Activated CD4-positive, alpha-beta T cell treated with anti-CD3 and anti-CD28 coated beads for 48 hours (primary cell): ENCODE measurements at places on chromosomes 4 and X.

GRCh38 chr4:151219091-151219490 is 57.9 kb upstream of the PRSS48 start:
- DNase-seq: no peak

GRCh38 chr4:22363036-22363435 is 152.8 kb downstream of the ADGRA3 start:
- DNase-seq: no peak

DNA sequence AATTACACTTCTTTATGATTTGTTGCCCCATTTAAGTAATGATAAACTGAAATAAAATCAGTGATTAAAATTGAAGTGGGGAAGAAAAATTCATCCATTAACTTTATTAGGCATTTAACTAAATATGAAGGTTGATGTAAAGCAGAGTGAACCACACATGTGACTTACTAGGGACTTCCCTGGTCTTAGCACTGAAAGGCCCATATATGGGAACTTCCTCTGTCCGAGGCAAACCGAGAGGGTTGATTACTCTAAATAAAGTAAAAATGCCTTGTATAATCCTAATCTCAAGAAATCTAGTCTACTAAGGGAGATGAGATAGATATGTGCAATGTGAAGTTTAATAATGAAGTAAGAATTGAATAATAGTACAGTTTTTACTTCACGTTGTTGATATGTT is 403.9 kb upstream of the RPS6KA3 start:
- DNase-seq: no peak

DNA sequence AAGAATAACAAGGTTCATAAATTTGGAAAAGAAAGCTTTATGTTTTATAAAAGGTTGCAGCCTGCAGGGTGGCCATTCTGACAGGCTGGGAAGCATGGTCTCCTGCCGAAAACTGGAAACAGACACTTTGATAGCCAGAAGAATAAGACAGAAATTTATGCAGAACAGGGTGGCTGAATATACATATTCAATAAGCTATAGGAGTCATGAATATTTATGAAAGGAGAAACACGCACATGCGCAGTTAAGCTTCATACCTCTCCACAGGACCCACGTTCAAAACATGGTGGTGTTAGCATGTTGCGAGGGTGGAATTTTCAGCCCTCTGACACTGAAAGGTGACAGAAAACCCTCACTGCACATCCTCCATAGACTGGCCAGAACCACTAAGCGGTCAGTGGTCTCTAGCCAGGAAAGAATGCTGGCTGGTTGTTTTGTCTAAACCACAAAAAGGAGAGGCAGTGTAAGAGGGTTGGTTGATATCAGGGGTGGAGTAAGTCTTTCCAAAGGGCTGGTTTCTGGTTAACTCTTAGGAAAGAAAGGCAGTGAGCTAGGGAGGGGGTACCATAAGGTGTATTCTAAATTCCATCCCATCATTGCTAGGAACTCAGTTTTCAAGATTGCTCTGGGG is 58.2 kb downstream of the ANXA10 start:
- no peak for DNase-seq

GRCh38 chr4:107939307-107939706 is 8.0 kb downstream of the CYP2U1 start:
- DNase-seq: no peak
